ENCODE measurements at places on chromosomes 12 and 14.

DNA sequence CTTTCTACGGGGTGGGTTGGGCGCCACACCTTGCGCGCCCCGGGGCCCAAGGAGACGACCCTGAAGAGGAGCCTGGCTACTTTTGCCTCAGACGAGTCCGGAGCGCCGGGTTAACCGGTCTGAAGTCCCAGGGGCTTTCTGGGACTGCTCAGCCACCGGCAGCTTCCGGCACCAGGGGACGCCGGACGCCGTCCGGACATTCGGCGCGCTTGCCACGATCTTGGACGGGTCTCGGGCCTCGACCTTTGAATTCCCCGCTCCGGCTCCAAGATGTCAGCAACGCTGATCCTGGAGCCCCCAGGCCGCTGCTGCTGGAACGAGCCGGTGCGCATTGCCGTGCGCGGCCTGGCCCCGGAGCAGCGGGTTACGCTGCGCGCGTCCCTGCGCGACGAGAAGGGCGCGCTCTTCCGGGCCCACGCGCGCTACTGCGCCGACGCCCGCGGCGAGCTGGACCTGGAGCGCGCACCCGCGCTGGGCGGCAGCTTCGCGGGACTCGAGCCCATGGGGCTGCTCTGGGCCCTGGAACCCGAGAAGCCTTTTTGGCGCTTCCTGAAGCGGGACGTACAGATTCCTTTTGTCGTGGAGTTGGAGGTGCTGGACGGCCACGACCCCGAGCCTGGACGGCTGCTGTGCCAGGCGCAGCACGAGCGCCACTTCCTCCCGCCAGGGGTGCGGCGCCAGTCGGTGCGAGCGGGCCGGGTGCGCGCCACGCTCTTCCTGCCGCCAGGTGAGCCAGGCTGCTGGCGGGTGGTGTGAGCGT is at the start of gene ACOT4:
TSS of gene ACOT4 (plus strand) at position 184 of the 760 bp plus-strand sequence. CDS start at position 271, 87 bp downstream.
- DNase-seq, result peak; percentile 23

GRCh38 chr14:85366226-85366625 is 163.7 kb upstream of the FLRT2 start:
- DNase-seq, result no peak

DNA sequence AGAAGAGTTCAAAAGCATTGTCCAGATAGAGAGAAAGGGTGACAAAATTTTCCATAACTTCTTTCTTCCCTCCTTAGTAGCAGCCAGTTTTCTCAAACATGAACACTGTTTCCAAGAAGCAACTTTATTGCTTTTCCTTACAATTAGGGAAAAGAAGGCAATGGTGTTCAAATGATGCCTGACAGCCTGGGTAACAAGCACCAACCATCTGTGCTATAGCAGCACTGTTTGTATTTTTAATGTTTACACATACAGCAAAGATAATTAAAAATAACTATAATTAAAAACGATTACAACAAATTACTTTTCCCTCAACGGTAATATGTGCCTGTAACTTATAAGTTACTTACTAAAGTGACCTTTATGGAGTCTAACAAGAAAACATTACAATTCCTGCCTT is 450.6 kb upstream of the LMO3 start:
- no peak for DNase-seq

DNA sequence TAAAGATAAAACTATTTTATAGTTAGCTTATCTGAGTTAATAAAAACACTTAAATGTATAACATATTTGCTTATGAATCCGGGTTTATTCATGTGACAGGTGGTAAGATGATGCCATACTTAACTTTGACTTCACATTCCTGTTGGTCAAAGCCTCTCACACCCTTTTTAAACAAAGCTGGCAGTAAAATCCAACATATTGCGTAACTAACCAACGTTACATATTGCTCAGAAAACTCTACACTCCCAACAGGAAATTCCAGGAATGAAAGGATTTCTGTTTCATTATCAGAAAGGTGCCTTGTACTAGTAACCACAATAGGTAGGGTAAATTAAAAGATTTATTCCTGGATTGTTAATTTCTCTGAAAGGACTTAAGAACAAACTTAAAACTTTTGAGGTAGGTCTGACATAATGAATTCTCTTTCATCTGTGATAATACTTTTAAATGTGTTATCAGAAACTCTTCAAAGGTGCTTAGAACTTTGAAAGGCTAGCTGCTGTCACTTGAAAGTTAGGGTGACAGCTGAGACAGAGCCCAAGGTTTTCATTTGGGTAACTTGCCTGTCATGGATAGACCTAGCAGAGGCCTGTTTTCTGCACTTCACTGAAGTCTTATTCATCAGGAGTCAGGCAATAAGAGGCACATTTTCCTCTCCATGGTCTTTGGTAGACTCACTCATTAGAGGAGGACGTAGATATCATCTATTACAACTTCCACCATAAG is 23.8 kb upstream of the CATSPERB start:
- peak; percentile 67 for DNase-seq

- no peak for DNase-seq
Measured at GRCh38 chr14:100537446-100538350, 49.5 kb downstream of the BEGAIN start.

GRCh38 chr14:26730929-26731618 is 133.2 kb upstream of the NOVA1 start:
- peak; percentile 35 for DNase-seq

DNA sequence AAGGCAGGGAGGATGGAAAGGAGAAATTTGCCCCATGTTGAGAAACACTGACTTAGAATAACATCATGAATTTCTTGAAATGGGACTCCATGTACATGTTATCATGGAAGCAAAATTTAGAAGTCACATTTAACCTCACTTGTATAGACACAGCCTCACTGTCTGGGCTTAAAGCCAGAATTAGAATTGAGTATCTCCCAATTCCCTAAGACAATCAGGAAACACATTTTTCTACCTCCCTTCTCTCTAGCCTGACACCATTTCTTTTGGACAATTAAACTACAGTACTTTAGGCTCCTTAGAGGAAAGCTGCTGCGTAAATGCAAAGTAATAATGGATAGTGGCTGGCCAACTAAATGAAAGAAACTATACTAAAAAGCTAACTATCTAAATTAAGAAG is 795.5 kb downstream of the C12orf50 start:
- peak; percentile 54 for DNase-seq

- DNase-seq, result no peak
Measured at GRCh38 chr12:30701056-30701455, 5.4 kb upstream of the IPO8 start.

DNA sequence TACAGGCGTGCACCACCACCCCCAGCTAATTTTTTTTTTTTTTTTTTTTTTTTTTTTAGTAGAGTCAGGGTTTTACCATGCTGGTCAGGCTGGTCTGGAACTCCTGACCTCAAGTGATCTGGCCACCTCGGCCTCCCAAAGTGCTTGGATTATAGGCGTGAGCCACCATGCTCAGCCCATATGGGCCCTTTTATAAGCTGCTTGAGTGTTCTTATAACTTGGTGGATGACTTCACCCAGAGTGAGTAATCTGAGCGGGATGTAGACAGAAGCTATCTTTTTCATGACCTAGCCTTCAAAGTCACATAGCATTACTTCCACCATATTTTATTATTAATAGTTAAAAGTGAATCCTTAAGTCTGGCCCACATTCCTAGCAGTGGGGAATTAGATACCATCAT is 16.4 kb downstream of the BBOF1 start:
- DNase-seq, result peak; percentile 8

DNA sequence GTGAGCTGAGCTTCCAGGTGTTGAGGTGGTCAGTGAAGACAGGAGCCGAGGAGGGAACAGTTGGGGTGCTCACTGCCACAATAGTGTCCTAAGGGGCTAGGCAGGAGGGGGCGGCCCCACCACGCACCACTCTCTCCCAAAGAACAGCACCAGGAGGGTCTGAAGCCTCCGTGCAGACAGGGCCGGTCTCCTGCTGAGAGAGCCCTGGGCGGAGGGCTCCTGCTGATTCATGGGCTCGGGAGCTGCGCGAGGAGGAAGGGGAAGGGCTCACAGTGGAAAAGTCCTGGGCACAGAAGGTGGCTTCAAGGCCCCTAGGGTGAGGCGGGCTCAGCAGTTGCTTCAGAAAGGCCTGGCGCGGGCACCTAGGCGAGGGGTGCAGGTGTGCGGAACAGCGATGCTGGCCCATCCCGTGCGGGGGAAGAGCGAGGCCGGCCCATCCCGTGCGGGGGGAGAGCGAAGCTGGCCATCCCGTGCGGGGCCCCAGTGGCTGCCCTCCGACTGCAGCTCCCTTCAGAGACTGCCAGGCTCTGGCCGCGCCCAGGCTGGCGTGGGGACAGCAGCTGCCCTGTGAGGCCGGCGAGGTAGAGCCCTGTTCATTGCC is 176.7 kb downstream of the ADGRD1 start:
- DNase-seq, result no peak

GRCh38 chr12:49540229-49541139 is 1.7 kb downstream of the KCNH3 start:
- no peak for DNase-seq

GRCh38 chr12:131085816-131086591 is 132.3 kb downstream of the ADGRD1 start:
- DNase-seq, result no peak

- DNase-seq, result no peak
Measured at GRCh38 chr14:78181270-78181669, 11.1 kb downstream of the NRXN3 start.

DNA sequence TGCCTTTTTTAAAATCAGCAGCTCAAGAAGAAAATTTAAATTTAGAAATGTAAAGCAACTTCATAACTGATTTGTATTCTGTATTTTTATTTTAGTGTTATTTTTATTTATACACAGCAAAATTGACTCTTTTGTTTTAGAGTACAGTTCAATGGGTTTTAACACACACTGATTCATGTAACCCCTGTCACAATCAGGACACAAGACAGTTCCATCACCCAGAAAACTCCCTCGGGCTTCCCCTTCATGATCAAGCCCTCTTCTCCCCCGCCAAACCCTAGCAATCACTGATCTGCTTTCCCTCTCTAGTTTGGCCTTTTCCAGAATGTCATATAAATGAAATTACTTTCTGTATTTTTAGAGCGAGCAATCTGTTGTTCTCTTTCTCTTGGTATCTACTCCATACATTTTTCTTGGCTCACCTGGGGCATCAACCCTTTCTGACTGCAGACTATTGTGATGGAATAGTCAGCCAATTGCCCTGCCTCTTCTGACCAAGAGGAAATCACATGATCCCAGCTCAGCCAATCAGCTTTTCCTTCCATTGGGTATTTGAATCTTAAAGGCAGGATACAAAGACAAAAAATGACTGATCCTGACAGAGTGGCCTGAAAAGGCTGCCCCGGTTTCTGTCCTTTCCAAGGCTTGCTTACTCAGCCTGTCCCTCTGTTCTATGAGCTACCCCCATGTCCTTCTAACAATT is 5.3 kb downstream of the SLC5A8 start:
- DNase-seq, result no peak

- DNase-seq, result peak; percentile 41
Measured at GRCh38 chr12:93387780-93388179, 10.1 kb downstream of the NUDT4 start.

DNA sequence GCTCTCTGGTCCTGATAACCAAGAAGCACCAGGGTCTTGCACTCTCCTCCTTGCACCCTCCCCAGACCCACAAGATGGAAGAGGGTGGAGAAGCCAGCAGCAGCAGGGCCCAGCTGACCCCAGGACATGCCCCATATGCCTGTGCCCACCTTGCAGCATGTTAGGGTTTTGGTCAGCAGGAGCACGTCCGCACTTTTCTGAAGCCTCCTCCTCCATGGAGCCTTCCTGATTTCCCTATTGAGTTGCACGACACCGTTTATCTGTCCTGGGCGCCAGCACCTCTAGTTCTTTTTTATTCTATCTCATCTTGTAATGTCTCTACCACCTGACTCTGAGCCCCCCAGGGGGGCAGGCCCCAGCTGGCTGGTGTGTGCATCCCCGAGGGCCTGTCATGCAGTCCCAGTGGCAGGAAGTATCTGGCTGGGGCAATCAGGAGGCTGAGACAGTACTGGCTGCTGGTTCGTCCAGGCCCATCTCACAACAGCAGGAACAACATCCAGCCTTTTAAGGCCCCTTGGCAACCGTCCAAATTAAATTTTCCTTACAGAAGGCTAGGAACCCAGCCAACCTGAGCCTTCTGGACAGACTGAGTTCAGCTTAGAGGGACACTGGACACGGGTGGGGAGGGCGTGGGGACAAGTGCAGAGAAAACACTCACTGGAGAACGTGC is 39.6 kb downstream of the CCDC85C start:
- peak; percentile 88 for DNase-seq

DNA sequence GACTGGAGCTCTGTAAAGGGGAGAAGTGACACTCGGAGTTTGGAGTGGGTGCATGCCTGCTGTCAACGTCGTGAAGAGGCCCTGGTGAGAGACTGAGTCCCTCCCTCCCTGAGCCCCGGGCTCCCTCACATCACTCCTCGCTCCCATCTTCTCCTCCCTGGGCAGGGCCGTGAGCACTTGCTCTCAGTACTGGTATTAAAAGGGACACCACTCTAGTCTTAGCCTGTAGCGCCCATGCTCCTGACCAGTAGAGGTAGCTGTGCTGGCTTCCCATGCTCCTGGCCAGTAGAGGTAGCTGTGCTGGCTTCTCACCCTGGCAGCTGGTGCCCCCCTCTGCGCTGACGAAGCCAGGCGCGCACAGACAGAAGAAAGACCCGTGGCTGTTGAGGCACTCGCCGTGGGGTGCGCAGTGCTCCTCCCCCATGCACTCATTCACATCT is 14.7 kb downstream of the ISCA2 start:
- DNase-seq, result no peak

- DNase-seq, result no peak
Measured at GRCh38 chr12:30925607-30926242, 823 bp upstream of the TSPAN11 start.

DNA sequence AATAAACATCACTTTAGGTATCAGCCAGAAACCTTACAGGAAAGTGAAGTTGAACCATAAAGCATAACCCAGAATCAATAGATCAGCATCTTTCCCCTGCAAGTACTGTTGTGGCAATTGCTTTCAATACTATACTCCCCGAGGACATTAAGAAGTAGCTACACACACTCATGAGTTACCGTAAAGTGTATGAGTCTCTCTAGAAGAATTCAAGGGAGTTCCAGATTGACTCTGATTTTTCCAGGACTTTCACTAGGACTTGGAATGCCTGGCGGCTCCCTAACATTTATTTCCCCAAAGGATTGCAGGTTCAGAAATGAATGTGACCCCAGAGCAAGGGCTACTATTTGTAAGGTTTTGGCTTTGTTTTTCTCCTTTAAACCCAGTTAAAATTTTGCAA is 465.4 kb upstream of the MDGA2 start:
- no peak for DNase-seq

- DNase-seq, result no peak
Measured at GRCh38 chr12:31474751-31475150, 116.2 kb downstream of the DENND5B start.

- DNase-seq, result peak; percentile 15
Measured at GRCh38 chr14:89598548-89599186, 181.6 kb upstream of the FOXN3 start.

Measured in fibroblast of the aortic adventitia (primary cell).